Spleen (tissue), 13 donors: ENCODE measurements at places on chromosomes 5 and 9. TPM values are rescaled to one million over a fixed set of nuclear protein-coding genes. Genes with fewer than 3 reads are reported as not detected.

Gene IL13
- 0.06 TPM for polyA plus RNA-seq

Gene PTGER4
- 4.2 TPM for polyA plus RNA-seq

GRCh38 chr5:132180134-132180745 lies 47.4 kb downstream of the P4HA2 start:
- DNase-seq: no peak

DNA sequence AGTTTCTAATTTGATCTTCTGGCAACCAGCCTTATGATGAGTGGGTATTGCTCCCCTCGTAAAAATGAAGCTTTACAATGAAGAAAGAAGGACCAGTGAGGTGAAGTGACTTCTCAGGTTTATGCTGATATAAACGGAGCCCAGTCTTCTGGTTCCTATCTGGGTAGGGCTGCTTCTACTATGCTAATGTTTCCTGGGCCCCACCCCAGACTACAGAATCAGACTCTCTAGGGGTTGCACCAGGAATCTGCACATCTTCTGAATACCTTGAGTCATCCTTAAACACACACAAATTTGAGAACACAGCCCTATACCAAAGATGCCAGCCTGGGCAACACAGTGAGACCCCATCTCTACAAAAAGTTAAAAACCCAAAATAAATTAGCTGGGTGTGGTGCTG lies 16.2 kb downstream of the BTF3 start:
- no peak for DNase-seq

- no peak for DNase-seq
Observed at GRCh38 chr5:5384660-5385330, 37.7 kb upstream of the ICE1 start.
